ENCODE measurements at places on chromosomes 11 and 22.

GRCh38 chr11:1049911-1050580, 13.5 kb upstream of the MUC6 start:
- DNase-seq: no peak

DNA sequence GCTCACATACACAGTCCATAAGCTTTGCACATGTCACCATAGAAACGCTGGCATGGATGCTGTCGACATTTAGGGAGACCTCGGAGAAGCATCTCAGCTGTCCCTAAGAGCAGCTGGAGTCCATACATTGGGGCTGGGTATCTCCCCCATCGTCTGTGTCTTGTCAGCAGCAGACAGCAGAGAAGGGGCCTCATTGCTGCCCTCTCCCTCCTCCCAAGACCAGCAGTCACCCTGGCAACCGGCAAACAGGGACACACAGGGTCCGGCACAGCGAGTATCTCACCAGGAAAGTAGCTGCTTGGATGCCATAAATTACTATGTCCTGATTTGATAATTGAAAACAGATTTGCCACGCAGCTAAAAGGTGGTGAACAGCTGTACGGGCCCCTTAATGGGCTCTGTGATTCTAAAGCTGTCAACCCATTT, 84.4 kb downstream of the CD44 start:
- DNase-seq: no peak

DNA sequence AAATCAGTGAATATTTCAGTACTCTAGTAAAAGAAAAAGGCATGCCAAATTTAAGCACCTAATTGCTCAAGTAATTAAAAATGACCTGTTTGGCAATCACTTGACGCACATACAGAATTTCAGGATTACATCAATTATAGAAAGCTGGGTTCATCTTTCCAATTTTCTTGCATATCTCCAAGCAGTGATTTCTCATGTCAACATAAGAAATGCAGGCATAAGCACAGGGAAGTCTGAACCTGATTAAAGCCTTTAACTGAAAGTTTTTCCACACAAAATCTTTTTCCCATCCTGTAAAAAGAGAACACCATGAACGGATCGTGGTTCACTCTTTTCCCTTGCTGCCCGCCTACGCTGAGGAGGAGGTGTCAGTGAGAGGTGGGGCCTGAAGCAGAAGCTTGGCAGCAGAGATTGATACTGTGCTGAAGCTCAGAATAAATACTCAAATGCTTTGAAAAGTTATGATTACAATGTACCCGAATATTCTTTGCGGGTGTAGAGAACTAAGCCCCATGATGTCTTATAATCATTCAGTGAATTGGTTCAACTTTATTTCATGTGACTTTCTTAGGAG, 704.1 kb upstream of the CCDC90B start:
- DNase-seq: no peak

DNA sequence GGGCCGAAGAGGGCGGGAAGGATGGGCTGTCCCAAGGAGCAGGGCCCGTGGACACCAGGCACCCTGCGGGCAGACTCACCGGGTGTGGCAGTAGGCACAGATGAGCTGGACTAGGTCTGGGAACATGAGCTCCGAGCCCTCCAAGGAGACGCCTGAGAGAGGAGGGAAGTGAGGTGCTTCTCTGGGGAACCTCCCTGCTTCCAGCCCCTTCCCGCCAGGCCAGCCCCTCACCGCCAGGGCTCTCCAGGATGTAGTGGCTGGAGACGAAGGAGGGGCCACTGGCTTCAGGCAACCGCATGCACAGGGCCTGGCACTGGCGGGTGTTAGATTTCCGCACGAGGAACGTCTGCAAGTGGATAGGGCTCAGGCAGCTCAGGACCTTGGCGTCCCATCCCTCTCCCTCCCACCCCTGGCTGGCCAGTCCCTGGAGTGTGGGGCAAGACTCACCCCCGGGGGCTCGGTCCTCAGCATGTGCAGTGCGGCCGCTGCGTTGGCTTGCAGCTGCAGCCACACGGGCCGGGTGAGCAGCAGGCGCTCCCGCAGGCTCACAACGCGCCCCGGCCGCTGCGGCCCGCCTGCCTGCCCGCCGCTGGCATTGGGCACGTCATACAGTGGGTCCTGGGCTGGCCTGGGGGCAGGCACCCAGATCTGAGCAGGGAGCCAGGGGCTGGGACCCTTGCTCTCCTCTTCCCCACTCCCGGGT, 552 bp downstream of the RIN1 start:
- no peak for DNase-seq

- no peak for DNase-seq
Observed at GRCh38 chr11:16610213-16610737, 128.2 kb upstream of the C11orf58 start.

DNA sequence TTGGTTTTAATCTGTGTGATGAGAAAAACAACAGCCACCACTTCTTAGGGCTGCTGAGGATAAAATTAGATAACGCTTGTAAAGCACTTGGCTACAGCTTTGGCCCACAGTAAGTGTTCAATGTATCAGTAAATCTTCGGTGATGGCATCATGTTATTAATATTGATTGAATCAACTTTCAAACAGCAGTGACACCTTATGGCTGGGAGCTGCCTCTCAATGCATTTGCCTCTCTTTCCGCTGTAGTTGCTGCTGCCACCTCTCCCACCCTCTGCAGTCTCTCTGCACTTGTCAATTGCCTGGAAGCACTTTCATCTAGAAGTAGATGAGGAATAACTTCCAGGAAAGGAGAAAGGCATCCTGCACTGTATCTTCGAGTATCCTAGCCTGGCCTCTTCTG, 491.1 kb downstream of the OPCML start:
- DNase-seq: no peak

- DNase-seq: no peak
Observed at GRCh38 chr11:108758458-108758857, 93.6 kb downstream of the DDX10 start.

GRCh38 chr22:37705205-37705604, 8.4 kb downstream of the TRIOBP start:
- no peak for DNase-seq

- no peak for DNase-seq
Observed at GRCh38 chr11:58391879-58392278, 14.8 kb downstream of the OR5B3 start.

- DNase-seq: peak; percentile 66
Observed at GRCh38 chr11:77472991-77473800, 698 bp downstream of the PAK1 start.

GRCh38 chr22:29914165-29914564, 31.2 kb downstream of the MTMR3 start:
- no peak for DNase-seq

DNA sequence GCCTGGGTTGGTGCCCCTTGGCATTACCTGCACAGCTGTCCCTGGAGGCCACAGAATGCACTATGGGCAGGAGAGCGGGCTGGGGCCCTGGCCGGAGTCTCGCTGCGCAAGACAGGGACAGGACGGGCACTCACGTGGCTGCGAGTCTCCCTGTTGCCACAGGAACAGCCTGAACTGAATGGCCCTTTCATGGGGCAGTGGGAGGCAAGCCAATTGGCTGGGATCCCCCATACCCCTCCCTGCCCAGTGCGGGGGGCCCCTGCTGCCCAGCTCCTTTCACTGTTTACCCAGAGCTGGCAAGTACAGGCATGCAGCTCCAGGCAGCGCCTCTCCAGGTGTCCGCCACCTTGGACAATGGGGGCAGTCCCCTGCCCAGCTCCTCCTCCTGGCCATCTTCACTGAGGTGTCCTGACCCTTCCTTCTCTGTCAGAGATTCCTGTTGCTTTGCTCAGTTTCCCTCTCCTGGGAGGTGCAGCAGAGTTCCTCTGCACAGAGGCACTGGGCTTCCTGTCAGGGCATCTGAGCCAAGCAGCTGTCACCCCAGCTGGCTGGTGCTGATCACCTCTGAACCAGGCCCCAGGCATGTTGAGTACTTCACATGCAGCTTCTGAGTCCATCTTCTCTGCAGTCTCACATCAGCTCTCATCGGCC, 5.2 kb downstream of the USP2 start:
- DNase-seq: no peak

GRCh38 chr11:119932828-119933562, 204.0 kb upstream of the NECTIN1 start:
- no peak for DNase-seq

DNA sequence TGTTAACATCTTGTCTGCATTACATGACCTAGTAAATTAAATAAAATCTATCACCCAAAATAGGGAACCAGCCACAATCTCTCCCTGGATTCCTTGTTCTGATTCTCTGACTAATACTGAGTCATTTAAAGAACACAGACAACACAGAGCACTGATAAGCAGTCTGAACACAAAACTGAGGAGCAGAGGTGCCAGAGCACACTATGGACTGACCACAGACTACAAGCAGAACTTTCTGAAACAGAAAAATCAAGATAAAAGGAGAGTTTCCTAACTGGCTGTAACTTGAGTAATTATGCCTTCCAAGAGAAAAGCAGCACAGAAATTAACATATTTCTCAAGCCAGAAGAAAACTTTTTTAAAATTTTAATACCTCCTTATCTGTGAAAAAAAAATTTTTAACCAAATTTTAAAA, 128.8 kb downstream of the SGSM3 start:
- DNase-seq: no peak

DNA sequence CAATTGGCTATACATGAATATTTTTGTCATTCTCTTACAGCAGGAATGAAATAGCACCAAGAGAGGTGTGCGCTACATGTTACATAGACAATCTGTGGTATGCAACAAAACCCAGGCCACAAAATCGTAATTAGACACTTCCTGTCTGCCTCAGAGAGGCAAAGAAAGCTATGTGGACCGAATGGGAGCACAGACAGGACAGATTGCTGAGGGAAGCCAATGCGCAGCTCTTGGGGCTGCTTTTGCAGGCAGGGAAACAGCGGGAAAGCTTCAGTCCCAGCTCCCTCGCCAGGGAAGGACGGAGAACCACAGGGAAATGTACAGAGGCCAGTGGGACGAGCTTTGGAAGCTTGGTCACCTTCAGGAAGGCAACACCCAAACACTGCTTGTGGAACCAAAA, 40.9 kb downstream of the SERPINH1 start:
- no peak for DNase-seq

All from Peyer's patch (tissue), 4 donors.